ENCODE measurements at places on chromosomes 6 and 20.

DNA sequence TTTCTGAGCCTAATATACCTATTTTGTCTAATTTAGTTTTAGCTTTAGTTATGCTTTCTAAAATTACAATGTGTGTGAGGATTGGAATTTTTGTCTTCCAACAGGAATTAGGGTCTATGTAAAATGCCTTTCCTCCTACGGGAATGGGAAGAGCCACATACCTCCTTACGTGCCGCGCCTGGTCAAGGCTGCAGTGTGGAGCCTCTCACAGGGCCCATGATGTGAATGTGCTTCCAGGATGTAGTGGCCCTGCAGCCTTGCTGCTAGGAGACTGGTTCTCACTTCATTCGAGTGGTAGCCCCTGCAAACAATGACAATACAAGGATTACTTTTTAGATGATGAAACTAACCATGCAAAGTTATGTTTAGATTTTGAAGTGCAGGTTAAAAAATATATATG, 110.2 kb downstream of the SOBP start:
- DNase-seq: peak; percentile 21

DNA sequence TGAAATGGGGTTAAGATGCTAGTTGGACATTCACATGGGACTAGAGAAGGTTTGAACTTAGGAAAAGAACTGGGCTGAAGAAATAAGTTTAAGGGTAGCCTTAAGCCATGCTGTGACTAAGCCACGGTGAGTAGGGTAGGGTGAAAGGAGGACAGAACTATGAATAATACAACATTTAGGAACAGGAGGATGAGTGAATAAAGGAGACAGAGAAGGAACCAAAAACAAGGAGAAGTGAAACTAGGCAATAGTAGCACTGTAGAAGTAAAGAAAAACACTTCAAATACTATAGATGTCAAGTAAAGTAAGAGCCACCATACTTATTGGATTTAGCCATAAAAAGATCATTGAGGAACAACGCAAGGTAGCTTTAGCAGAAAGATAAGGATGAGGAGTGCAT, 111.2 kb downstream of the KCNQ5 start:
- no peak for DNase-seq

- no peak for DNase-seq
Observed at GRCh38 chr6:166583230-166583965, 3.1 kb downstream of the RAMACL start.

- DNase-seq: no peak
Observed at GRCh38 chr6:48670546-48670945, 559.5 kb upstream of the PTCHD4 start.

DNA sequence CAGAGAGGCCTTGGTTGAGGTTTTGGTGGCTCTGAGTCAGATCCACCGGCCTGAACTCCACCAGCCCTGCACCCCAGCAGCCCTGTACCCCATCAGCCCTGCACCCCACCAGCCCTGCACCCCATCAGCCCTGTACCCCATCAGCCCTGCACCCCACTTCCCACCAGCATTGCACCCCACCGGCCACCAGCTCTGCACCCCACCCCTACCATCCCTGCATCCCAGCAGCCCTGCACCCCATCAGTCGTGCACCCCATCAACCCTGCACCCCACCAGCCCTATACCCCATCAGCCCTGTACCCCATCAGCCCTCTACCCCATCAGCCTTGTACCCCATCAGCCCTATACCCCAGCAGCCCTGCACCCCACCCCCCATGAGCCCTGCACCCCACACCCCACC, 14.3 kb upstream of the CHRNA4 start:
- DNase-seq: no peak

- DNase-seq: no peak
Observed at GRCh38 chr6:151054306-151054705, 185.5 kb upstream of the AKAP12 start.

- DNase-seq: no peak
Observed at GRCh38 chr20:9180481-9181257, 111.8 kb downstream of the PLCB4 start.

DNA sequence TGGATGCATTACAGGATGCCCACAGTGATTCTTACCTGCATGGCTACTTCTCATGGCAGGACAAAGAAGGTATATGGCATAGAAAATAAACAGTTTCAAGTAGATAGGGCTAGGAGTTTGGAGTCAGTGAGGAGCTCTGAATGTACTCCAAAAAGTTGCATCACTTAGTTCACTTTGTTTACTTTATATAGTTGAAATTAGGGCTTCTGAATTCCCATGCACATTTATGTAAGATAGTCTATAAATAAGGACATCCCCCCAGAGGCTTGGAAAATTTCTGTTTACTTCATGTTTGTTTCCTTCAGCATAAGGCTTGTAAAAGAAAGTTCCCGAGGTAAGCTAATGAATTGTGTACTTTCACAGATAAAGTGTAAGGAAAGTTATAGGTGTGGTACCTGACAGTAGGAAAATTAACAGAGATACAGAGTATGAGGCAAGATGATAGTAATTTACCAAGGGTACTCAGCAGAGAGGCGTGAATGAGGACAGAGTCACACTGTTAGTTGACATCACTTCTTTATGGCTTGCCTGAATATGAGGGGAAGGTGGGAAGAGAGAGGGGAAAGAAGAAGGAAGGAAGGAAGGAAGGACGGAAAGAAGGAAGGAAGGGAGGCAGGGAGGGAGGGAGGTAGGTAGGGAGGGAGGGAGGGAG, 51.1 kb downstream of the ADTRP start:
- no peak for DNase-seq

GRCh38 chr6:74213995-74214394, 518.0 kb downstream of the CD109 start:
- DNase-seq: no peak

- peak; percentile 68 for DNase-seq
Observed at GRCh38 chr6:136774228-136775041, 17.8 kb downstream of the MAP3K5 start.

DNA sequence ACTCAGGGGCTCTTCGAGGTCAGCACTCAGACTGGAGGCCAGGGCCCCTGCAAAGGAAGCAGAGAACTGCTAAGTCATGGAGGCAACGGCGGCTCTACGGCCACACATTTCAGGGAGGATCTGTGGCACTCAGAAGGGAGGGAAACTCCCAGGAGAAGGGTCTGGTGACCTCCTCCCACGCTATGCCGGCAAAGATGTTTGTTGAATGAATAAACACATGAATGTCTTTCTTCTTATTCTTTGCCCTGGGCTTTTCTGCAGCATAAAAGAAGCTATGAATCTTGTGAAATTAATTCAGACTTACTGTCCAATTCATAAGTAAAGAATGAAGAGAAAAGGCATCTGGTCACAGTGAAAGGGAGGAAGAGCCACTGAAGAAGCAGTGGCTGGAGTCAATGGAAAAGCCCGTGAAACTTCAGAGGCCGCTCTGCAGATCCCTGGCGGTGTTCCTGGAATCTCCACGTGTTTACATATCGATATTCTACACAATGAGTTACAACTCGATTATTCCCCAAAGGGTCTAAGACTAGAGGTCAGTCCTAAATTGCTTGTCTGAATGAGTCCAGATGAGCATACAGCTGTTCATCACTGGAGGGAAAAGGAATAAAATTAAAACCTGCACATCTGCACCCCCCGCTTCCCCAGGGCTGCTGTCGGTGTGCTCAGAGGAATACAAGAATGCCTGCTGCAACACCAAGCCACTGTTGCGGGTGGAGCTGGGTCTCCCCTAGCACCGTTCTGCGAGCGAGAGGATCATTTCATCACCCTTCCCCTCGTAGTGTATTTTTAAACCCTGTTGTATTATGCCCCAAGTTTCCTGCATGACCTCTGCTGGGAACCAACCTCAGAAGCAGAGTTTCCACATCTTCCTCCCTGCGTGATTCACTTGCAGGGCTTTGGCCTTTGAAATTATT, 25.6 kb downstream of the INSM1 start:
- peak; percentile 41 for DNase-seq

- DNase-seq: no peak
Observed at GRCh38 chr6:166434336-166434735, 51.6 kb upstream of the MPC1 start.

GRCh38 chr20:59779656-59780380, 153.6 kb downstream of the SYCP2 start:
- DNase-seq: no peak

DNA sequence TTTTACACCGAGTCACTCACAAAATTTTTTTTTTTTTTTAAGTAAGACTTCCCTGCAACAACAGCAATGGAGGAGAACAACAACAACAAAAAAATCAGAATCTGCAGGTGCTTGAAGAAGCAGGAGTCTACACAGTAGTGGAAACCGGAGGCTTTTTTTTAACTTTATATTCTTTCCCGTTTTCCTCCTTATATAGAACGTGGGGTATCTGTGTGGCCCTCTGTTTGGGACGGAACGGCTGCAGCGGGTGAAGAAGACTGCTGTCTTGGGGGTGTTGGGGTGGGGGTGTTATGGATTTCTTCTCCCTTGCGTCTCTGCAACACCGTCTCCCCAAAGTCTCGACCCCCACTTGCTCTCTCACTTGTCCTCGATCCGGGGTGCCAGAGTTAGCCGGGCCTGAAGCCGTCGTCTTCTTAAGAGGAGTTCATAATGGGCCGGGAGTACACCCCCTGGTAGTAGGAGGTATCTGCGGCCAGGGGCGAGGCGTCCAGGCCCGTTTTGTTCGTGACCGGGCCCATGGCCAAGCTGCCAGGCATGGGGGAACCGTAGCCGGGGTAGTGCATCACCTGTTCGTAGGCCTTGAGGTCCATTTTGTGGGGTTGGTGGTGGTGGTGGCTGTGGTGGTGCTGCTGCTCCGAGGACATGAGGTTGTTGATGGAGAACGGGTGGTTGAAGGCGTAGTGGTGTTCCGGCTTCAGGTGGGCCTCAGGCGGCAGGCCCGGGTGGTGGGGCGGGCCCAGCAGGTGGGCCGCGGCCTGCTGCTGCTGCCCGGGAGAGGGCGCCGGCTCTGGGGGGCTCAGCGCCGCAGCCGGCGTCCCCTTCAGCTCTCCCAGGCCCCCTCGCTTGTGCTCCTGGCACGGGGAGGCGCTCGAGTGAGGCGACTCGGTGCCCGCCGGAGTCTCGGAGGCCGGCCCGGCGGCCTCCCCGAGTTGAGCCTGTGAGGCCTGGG, 2.7 kb downstream of the FOXA2 start:
- DNase-seq: no peak

DNA sequence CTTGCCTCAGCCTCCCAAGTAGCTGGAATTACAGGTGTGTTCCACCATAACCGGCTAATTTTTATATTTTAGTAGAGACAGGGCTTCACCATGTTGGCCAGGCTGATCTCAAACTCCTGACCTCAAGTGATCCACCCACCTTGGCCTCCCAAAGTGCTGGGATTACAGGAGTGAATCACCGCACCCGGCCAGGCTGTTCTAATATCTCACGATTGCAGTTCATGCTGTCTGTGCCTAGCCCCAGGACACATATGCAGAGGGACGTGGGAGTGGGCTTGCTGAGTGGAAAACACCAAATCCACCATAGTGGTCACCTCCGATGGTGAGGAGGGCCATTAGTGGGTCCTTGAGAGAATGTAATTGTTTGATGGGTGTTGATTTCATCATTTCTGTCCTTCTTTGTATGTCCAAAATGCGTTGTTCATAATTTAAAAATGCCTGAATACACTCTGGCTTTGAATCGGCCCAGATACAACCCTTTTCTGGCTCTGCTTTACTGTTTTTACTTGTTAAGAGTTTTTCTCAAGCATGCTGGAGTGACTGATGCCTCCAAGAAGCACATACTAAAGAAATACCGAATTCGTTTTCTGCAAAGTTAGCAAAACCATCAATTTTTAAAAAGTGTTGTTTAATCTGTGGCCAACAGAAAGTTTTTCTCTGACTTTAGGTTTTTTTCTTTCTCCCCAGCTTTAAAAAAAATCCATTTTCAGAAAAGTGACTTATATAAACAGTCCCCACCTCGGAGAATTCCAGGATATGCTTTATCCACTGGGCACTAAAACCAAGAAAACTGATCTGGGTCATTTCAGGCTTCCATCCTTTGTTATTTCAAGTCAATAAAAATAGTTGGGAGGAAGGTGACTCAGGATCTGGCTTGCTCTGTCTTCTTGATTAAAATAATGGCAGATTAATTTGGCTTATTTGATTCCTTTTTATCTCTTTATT, 18.8 kb upstream of the RALGAPA2 start:
- no peak for DNase-seq

DNA sequence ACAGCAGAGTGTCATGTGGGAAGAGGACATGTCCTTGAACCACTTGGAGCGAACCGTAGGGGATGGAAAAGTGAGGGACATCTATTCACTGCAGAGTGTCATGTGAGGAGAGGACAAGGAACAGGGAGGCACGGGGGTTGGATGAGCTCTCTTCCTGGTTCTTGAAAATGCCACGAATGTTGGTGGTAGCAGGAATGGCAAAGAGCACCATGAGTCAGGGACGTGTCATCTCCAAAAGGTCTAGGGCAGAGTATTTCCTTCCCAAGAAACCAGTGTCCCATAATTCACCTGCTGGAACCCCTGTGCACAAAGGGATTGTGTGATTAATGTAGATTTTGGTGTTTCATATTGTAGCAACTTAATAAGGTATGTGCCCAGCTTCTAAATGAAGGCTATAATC, 136.8 kb downstream of the BFSP1 start:
- DNase-seq: no peak

DNA sequence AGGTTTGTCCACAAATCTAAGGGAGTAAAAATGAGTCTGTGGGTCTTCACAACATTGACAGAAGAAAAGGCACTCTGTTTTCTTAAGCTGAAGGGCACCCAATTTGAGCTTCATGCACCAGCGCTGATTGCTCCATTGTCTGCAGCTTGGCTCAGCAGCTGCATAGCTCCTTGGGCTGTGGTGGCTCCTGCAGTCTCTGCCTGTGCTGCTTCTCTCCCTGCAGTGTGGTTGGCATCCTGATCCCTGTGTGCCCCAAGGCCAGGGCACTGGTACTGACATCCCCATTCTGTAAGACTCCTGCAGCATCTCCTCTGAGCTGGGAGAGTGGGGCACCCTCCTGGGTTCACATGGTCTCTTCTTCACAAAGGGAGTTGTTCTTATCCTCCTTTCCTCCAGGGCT, 83.2 kb upstream of the B3GAT2 start:
- no peak for DNase-seq

DNA sequence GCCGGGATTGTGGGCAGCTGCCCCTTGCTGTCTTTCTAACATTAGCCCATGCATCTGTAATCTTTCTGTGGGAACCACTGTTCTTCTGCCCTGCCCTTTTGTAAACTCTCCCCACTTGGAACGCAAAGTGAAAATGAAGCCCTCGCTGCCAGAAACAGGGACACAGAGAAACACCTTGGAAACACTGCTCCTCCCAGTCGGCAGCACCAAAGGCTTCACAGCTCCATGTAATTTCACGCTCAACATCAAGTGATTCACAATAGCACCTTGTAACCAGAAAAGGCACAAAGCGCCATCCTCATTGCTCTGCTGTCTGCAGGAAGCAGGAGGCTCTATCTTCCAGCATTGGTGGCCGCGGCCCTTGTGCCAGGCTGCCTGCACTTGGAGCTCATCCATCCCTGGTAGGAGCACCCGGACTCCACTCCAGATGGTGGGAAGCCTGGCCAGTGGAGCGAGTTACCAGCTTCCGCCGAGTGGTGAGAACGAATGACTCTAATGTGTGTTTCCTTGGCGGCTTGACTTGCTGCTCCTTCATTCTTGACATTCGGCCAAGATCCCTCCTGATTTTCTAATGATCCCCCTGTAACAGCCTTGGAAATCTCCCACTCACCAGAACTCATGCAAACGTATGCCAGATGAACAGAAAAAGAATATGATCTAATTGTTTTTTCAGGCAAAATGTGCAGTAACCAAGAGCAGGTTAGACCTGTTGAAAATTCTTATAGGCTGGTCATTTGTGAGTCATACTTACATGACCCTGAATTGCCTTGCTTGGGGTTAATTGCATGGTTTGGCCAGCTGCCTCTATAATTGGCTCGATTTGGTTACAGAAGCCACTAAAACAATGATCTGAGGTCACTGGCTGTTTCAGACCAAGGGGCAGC, 169.1 kb upstream of the CDYL start:
- peak; percentile 75 for DNase-seq

- DNase-seq: peak; percentile 14
Observed at GRCh38 chr6:56420296-56420695, 172.9 kb upstream of the COL21A1 start.

- DNase-seq: no peak
Observed at GRCh38 chr6:129320892-129321291, 389.1 kb downstream of the ARHGAP18 start.

All from fibroblast of skin of abdomen (primary cell).